ENCODE measurements at places on chromosomes 4 and X.
A peak's percentile ranks its signal among the peaks of the same experiment; 100 is the strongest.

DNA sequence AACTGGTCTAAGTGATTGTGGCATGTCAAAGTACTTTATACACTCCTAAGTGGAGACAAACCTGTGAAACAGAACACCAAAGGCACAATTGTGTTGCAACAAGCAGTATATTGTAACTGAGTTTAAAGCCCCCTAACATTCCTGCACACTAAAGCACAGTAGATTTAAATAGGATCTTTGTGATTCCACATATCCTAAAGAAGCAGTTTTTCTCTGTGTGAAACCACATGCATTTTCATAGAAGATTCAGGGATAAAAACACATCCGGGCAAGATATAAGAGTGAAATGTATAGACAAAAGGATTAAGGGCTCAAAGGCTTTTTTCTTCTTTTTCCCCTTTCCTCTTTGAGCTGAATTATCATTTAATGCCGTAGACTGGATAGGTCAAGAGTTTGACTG lies 82.2 kb downstream of the ANK2 start:
- no peak for DNase-seq

DNA sequence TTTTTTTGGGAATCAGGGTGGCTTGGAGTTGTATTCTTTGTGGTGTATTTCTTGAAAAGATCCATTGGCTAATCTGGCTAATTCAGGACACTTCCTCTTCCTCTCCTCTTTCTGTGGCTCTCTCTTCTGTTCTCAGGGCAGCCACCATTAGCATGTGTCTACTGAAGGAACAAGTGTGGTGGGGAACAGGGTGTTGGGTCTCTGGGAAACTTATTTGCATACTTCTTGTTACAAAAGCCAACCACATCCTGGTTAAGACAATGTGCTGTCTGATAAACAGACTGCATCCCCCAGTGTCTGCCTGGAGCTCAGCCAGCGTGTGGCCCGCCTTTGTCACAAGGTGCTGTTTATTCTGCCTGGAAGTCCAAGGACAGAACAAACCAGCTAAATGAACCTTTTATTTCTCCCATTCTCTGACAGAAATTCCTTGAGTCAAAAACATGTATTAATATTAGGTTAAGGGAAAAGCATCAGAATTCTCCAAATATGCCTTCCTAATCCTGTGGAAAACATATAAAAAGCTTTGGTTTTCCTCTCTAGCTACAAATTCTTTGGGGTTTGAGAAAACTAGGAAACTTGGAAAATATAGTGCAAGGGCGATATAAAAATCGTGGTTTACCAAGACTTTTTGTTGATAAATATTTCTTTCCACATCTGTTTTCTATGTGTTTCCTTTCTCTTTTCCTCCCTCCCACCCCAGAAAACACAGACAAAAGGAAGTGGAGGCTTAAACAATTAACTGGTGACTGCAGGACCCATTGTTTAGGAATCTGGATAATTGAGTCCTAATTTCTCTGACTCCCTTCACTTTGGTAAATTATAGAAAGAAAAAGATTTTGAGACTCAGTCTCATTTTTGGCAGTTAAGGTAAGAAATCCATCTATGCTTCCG lies 203.6 kb downstream of the SPRY1 start:
- DNase-seq = peak; percentile 69

DNA sequence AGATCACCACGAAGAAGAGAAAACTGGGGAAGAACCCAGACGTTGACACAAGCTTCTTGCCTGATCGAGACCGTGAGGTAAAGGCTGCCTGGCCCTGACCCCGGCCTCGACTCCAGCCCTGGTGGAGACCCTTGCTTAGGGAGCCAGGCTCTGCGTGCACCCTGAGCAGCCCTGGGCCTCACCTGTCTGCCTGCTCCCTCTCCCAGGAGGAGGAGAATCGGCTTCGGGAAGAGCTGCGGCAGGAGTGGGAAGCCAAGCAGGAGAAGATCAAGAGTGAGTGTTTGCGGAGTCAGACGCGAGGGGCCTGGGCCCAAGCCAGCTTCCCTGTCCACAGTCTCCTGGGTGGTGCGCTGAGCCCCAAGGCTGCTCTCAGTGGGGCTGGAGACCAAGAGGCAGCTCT lies 4.5 kb downstream of the FAM50A start:
- no peak for DNase-seq

DNA sequence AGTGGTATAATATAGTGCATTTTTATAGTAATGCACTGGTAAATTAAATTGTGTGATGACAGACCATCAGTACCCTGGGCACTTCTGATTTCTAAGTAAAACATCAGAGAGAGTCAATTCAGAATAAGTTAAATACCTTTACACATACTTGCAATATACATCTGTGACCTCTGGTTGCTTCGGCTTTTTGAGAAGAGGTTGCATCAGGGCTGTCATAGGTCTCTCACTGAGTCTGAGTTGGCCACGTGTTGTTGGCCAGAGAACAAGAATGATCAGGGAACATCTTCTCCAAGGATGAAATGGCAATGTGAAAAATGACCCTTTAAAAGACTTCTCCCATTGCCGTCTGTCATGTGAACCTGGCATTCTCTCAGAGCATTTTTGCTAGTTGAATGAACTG lies 36.9 kb upstream of the PUDP start:
- no peak for DNase-seq

DNA sequence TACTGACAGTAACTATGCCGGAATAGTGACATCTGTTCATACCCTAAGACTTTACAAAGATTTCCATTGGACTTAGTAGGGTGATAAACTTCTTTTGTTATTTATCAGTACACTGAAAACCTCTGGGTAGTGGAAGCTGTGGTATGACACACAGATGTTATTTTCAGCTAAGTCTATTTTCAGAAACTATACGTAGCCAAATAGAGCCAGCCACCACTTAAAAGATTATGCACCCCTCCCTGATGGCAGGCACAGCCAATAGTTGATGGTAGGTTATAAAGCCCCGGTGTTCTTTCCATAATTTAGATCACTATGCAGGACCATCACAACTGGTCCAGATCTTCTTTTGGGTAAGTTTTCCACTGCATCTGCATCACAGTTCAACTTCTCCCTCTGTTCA lies 1603.2 kb upstream of the PABPC4L start:
- DNase-seq = no peak

DNA sequence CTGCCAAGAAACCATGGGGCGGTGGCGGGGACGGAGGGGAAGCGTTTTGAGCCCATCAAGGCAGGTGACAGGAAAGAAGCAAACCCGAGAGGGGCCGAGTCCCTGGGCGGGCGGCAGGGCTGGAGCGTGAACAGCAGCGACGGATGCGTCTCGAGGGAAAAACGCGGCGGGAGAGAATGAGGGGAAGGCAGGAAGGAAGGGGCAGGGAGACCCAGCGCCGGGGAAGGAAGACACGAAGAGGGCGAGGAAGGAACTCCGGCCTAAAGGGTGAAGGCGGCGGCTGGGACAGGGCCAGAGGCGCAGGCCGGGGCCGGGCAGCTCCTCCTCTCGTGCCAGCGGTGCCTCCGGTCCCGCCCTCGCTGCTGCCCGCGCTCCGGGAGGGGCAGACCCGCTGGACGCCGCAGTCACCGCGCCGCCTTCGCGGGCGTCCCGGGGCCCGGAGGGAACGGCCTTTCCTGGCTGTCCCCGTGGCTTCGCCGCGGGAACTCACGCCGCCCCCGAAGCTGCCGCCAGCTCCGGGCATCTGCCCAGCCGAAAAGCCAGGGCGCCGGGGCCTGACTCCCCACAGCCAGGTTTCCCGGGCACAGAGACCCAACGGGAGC lies 751 bp upstream of the RGS12 start:
- DNase-seq = peak; percentile 76

DNA sequence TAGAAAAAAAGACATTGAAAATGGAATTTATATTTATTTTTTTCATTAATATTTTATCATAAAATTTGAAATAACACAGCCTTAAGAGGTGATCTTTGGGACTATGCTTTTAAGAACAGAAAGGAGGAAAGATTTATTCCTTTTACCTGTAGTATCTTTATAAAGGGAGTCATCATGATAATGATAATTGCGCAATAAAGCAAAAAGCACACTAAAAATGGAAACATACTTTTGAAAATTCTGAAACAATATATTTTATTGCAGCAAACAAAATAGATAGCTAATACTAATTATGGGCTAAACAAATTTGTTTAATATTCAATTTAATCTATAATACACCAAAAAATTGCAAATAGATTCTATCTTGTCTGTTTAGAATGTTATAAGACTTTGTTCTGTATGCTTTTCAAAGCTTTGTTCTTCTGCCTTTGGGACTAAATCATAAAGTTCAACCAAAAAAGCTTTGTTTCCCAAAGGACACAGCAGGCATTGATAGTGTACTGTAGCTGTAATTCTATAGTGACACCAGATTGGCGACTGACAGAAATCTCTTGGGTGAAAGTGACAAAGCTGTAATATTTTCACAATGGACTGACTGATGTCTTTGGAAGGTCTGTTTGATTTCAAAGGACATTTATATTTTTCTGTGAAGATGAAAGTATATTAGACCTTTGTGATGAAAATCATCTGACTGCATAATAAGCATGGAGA lies 2156.6 kb upstream of the TENM3 start:
- DNase-seq = no peak

GRCh38 chr4:168859888-168860694 lies 150.0 kb downstream of the CBR4 start:
- DNase-seq = no peak

GRCh38 chr4:159070742-159071141 lies 32.1 kb upstream of the RAPGEF2 start:
- DNase-seq = no peak

- no peak for DNase-seq
Observed at GRCh38 chr4:56149591-56149990, 200.8 kb downstream of the CEP135 start.

DNA sequence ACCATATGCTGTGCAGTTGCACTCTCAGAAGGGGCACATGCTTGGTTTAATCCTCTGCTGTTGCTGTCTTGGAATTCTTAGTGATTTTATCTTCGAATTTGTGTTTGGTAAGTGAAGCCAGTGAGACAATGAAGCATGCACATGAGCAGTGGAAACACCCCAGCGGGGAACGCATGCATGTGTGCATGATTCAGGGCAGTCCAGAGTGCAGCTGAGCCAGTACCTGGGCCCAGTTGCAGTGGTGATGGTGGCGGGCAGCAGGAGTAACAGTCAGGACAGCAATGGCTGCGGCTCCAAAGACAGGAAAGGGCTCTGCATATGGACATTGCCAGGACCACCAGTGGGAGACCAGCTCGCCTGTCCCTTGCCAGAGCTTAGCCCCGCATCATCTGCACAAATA lies 14.3 kb upstream of the TMEM165 start:
- DNase-seq = no peak

GRCh38 chr4:158801066-158801465 lies 32.2 kb downstream of the FNIP2 start:
- no peak for DNase-seq

DNA sequence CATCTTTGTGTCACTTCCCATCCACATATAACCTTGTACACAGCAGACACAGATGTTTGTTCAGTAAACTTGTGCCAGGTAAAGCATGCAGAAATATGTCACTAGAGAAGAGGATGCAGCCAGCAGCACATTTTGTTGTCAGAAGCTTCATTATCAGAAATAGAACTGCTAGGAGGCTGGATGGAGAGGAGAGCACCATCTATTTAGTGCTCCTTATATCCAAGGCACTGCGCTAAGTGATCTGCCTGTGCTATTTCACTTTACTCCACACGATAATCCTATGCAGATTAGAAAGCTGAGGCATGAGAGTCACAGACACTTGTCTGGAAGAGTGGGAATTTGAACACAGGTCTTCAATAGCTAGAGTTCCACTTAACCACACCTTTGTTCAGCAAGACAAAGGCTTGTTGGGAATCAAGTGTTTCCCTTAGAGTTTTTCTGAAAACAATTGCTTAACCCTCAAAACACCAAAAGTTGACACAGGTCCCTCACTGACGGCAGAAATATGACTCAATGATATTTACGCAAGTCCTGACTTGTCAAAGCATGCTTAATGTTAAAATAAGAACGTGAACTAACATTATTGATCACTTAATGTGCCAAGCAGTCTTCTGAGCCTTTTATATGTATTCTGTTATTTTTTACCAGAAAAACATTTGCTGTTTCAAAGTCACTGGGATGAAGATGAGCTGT lies 1.2 kb upstream of the QDPR start:
- DNase-seq = no peak

GRCh38 chr4:82739287-82740190 lies 59.1 kb downstream of the SCD5 start:
- DNase-seq = peak; percentile 83

- no peak for DNase-seq
Observed at GRCh38 chr4:73788411-73788810, 48.0 kb downstream of the CXCL8 start.

DNA sequence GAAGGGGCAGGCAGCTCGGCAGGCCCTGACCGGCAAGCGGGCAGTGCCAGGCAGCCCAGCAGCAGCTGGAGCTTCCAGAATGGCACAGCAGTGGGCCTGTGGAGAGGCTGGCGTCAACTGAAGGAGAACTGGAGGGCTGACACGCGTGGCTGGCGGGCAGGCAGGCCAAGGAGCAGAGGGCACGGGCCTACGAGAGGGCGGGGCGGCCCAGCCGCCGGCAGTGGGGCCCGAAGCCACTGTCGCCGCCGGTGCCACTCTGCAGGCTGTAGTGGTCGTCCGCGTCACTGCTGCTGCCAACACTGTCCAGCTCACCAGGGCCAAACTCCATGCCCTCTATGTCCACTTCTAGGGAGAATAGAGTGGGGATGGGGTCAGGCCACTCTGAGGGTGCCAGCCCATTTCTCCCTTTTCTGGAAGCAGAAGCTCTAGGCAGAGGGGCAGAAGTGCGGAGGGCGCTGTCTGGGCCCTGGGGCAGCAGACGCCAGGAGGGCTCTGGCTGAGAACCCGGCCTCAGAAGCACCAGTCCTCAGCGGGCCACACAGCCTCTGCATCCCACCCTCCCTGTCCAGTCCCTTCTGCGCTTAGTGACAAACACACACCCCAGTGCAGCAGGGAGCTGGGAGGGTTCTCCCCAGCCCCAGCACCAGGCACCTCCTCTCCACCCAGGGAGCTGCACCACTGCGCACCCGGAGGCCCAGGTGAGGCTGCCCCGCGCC lies 8.6 kb upstream of the HAUS3 start:
- DNase-seq = peak; percentile 60
